ENCODE measurements at places on chromosomes 12 and 14. TPM values are rescaled to one million over a fixed set of nuclear protein-coding genes. Genes with fewer than 3 reads are reported as not detected.

DNA sequence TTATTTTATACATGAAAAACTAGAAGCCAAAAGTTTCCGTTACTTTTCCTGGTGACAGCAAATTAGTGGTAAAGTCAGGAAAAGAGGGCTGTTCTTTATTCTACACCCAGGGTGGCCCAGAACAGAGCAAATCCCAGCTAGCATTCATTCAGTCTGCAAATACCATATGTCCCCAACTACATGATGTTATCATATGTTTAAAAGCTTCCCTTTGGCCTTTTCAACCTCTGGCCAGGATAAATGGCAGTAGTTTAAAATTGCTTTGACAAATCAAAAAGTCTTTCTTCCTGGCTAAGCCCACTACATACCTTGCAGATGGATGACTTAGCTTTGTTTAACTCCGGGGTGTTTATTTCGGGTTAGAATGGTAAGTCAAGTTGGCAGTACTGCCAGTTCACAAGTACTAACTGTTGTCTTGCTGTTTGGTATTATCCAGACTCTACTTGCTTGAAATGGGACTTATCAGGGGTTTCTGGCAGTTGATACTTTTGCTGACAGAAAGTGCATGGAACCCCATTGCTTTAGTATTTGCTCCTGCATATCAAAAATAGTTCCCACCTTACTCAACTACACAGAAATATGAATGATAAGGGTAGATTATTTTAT is 69.7 kb downstream of the PKP2 start:
- no peak for DNase-seq

DNA sequence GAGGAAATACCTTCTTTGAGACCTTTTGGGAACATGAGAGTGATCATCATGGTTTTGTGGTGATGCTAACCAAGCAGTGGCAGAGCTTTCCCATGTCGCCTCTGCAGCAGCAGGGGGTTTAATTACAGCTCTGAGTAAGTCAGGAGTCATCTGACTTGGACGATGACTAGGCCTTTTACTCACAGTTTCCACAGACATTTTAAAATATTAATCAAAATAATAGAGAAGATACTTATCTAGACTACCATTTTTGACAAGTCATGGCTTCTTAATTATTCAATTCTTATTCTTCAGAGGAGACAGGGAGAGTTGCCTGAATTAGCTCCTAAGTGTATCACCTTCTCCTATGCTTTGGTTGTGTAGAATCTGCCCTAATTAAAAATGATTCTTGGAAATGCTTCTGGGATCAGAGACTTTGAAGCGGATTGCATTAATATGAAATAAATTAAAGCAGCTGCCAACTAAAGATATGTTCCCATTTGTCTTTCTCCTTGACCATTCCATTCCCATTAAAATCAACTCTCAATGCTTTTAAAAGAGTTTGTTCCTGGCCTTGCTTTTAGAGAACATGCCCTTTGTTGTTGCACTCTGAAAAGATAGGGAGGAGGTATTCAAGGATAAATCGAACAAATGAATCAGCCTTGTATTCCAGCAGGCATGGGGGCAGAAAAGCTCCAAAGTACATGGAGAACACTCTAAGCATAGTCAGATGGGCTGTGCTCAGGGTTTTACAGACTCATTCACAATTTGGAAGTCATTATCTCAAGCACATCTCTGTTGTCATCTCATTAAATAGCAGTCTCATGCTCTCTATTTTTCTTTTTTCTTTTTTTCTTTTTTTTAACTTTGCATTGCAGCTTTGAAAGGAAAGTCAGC is 7.7 kb upstream of the IFNG-AS1 start:
- DNase-seq = no peak

DNA sequence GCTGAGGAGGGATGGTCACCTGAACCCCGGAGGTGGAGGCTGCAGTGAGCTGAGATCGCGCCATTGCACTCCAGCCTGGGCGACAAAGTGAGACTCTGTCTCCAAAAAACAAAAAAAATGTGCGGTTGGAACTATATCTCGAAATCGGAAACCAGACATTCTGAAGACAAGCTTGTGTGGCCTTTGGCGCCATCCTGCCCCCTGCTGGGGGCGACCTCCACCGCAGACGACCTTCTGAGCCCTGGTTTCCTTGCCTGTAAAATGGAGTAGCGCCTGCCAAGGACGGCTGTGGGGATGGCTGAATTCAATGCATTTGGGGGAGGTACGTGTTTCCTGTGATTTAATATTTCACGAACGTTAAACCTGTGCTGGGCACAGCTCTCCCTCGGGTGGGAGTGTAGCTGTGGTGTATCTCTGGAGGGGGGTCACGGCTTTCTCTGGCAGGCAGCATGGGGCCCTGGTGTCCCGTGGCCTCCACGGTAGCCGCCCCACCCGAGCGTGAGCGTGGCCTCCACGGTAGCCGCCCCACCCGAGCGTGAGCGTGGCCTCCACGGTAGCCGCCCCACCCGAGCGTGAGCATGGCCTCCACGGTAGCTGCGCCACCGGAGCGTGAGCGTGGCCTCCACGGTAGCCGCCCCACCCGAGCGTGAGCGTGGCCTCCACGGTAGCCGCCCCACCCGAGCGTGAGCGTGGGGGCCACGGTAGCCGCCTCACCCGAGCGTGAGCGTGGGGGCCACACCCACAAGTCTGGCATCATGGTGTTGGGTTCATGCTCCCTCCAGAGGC is 55.3 kb downstream of the LRCOL1 start:
- DNase-seq = no peak

The LALBA gene
- total RNA-seq = not detected

DNA sequence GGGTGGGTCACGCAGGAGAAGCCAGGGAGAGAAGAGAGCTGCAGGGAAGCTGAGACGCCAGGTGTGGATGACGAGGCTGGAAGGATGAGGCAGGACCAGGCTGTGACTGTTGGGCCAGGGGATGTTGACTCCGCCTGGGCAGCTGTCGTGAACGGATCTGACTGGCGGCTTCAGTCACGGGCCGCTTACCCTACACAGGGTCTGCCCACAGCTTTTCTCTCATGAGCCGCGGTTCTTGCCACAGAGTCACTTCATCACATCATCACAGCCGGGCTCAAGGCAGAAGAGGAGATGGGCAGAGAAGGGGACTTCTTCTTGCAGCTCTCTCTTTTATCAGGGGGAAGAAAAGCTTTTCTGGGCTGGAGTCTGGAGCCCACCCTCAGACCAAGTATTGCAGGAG is 7.7 kb downstream of the CLBA1 start:
- DNase-seq = no peak

GRCh38 chr12:116442946-116443345 is 116.2 kb upstream of the MAP1LC3B2 start:
- DNase-seq = no peak

DNA sequence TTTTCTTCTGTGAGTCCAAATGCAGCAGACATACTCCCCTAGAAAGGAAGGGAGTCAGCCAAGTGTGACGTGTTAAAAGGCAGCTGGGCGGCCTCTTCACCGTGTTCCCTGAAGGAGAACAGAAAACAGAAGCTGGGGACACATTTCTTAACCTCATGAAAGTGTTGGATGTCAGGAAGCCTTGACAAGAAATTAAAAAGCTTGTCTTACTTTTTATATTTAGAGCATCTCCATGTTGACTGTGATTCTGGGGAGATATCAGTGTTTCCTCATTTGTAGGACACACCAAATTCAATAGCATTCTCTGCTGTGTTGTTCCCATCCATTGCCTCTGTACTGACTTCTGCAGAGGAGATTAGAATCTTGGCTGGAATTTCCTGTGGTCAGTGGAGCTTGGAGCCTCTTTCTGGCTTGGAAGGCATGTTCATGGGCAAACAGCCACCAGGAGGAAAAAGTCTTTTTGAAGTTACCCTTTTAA is 93.7 kb downstream of the RMST start:
- DNase-seq = no peak

GRCh38 chr14:71290960-71291466 is 383.8 kb downstream of the PCNX1 start:
- no peak for DNase-seq

GRCh38 chr14:89531661-89532335 is 114.8 kb upstream of the FOXN3 start:
- DNase-seq = peak; percentile 47

- DNase-seq = no peak
Observed at GRCh38 chr12:22361785-22362184, 27.3 kb upstream of the ST8SIA1 start.

DNA sequence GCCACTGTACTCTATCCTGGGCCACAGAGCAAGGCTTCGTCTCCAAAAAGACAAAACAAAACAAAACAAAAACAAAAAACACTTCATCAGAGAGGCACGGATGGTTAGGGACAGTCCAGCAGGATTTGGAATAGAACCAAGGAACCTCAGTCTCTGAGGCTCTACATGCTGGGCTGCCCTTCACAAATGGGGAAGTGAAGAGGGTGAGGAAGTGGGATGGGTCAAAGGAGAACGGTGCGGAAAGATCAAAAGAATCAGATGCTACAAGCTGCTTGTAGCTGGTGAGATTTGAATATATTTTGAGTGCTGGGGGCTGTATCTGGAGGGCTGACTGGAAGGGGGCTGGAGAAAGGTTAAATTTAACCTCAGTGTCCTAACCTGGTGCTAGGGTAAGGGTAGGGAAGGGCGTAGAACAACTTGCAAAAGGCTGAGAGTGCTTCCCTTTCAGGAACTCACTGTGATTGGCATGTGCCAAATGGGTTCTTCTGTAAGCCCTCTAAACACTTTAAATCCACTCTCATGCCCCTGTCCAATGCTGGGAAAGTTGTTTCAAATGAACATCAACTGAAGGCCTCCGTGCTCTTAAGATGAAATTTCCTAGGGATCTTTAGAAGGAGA is 4.6 kb downstream of the FOXJ2 start:
- no peak for DNase-seq

The MIP gene
- total RNA-seq = not detected

DNA sequence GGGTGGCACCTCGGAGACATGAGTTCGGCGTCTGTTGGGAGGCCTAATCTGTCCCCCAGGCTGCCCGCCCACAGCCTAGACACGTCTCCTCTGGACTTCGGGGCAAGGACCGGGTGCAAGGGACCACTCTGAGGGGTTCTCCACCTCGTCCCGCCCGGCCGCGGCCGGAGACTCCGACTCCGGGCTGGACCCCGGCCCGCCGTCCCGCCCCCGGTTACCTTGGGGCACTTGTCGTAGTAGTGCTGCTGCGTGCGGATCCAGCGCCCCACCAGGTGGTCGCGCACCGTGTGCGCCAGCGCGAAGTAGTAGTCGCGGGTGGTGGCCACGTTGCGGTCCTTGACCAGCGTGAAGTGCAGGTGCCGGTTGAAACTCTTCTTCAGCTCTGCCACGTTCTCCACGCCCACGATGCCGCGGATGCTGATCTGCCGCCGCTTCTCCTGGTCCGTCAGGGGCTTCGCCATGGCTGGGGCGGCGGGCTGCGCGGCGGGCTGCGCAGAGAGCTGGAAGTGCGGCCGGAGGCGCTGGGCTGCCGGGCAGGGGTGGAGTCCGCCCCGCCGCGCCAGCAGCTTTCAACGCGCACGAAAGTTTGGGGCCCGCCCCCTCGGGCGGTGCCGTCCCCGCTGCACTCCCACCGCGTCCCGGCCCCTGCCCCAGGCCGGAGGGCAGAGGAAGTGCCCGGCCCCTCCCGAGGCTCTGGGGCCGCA is at the start of gene PYGL:
TSS of gene PYGL (minus strand) at position 541 of the 704 bp plus-strand sequence. CDS start at position 461, 80 bp downstream.
- DNase-seq = peak; percentile 93
